ENCODE measurements at places on chromosomes 13 and 19.

GRCh38 chr13:37349916-37350315 lies 244.5 kb upstream of the CSNK1A1L start:
- no peak for DNase-seq

- no peak for DNase-seq
Measured at GRCh38 chr19:44939668-44940067, 2.4 kb upstream of the APOC4 start.

DNA sequence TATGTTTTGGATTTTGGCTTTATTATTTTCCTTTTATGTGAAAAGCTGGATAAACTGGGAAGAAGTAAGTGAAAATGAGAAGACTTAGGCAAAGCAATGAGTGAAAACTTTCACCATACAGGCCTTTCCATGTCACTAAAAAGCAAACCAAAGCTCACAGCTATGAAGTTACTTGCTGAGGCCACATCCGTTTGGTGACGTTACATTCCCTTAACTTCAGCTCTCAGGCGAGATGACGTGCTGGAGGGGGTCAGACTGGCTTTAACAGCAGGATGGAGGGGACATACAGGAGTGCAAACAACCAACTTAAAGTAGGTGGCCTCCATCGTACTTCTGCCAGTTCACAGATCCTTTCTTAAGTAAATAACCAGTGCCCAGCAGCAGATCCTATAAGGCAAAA lies 522.3 kb downstream of the MYO16 start:
- no peak for DNase-seq

GRCh38 chr13:104962411-104962810 lies 1573.1 kb downstream of the EFNB2 start:
- no peak for DNase-seq

GRCh38 chr19:50486823-50487515 lies 10.3 kb upstream of the GARIN5A start:
- peak; percentile 33 for DNase-seq

DNA sequence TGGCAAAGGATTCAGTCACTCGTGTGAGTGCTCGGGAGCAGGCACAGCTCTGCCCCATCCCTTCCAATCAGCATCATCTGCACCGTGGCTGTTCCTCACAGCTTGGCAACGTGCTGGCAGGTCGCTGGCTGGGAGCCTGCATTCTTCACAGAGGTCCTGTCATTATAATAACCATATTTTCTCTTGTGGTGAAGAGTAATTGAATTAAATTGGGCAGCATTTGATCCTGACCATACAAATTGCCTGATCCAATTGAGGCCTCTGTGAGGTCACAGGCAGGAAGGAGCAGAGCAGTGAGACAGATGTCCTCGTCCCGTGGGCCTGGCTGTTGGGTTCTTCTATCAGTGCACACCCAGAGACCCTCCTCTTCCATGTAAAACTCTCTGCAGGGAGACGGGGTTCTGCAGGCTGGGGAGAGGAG lies 407.8 kb downstream of the COG6 start:
- DNase-seq = no peak

Measured in GDM1 (cell line).